ENCODE measurements at places on chromosomes 2 and 18.
A peak's percentile ranks its signal among the peaks of the same experiment; 100 is the strongest.

DNA sequence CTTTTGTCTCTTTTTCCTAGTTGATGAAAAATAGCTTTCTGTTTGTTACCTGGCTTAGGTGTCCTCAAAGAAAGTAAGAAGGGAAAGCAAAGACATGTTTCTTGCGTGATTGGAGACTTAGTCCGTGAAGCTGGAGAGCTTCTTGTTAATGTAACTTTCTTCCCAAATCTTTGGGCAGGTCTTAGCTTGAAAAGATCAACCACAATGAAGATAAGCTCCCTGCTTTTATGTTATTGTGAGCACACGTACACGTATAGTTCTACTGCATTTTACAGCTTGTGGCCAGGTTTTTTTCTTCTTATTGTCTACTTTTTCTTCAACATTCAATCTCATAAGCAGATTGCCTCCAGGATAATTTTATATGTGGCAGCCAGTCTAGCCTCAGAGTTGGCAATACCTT, 99.8 kb downstream of the DIS3L2 start:
- H3K27me3 ChIP-seq, result no peaks in the 10 kb centered on the region
- no peak overlapping the region for H3K4me3 ChIP-seq
- no peak overlapping the region for H3K27ac ChIP-seq
- no peak for DNase-seq
- peaks cover 15% of the 10 kb centered on the region for H3K36me3 ChIP-seq
- peaks cover 2% of the 10 kb centered on the region for H3K4me1 ChIP-seq

DNA sequence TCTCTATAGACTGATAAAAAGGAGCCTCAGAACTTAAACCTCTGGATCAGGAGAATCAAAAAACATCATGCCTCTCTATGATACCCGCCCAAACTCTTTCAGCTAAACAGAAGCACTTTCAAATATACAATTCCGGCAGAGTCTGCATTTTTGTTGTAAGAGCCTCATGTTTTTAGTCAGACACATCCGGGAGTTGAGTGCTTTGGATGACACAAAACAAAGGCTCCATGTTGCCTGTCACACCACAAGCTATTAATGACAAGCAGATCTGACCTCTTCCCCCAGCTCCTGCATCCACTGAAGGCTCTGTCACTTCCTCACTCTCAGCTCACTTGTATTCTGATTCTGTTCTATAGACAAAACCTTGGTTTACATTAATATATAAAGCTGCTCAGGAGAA, 33.2 kb downstream of the SLC38A11 start:
- H3K27me3 ChIP-seq, result no peaks in the 10 kb centered on the region
- no peak overlapping the region for H3K4me3 ChIP-seq

DNA sequence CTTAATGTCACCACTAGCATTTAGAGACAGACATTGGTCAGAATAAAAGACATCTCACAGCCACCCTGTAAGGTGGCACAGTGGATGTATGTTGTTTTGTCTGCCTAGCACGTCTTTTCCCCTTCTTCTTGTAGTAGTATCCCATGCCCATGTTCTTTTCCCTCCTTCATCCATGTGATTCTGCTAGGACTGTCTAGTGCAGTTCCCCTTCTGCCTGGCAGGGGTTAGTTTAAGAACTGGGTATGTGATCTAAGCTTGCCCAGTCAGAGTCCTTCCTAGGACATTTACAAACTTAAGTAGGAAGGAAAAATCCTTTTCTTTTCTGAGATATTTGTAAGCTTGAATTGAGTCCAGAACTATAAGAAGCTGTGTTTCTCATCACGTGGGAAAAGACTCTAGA, 172.3 kb downstream of the BABAM2 start:
- no peak overlapping the region for H3K27ac ChIP-seq
- DNase-seq, result no peak
- H3K4me1 ChIP-seq, result peaks cover 4% of the 10 kb centered on the region
- no peaks in the 10 kb centered on the region for H3K27me3 ChIP-seq

- H3K27me3 ChIP-seq, result no peaks in the 10 kb centered on the region
- peak overlapping the region; percentile 79 for H3K27ac ChIP-seq
- H3K4me3 ChIP-seq, result no peak overlapping the region
- peaks cover 50% of the 10 kb centered on the region for H3K4me1 ChIP-seq
Observed at GRCh38 chr2:113232123-113232522, 46.6 kb downstream of the PAX8 start.

DNA sequence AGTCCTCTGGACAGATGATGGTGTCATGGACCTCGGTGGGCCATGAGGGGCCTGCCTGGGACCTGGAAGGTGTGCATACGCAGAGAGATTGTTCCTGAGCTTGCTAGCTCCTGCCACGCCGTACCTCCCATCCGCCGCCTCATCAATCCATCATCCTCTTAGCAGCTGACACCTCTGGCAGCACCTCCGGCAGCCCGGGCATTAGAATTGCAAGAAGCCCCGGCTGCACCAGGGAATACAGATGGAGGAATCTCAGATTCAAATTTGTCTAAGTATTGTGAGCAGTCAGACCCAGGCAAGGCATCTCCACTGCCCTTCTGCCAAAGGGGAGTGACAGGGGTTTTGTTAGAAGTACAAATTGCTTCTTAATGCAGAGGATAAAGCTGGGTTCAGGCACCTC, 4.5 kb downstream of the C1QL2 start:
- no peak for DNase-seq
- peaks cover 92% of the 10 kb centered on the region for H3K27me3 ChIP-seq

- H3K36me3 ChIP-seq, result no peaks in the 10 kb centered on the region
- DNase-seq, result no peak
- H3K27me3 ChIP-seq, result no peaks in the 10 kb centered on the region
- no peak overlapping the region for H3K27ac ChIP-seq
- no peaks in the 10 kb centered on the region for H3K4me1 ChIP-seq
- no peak overlapping the region for H3K4me3 ChIP-seq
Observed at GRCh38 chr2:22950431-22950830, 434.5 kb upstream of the KLHL29 start.

DNA sequence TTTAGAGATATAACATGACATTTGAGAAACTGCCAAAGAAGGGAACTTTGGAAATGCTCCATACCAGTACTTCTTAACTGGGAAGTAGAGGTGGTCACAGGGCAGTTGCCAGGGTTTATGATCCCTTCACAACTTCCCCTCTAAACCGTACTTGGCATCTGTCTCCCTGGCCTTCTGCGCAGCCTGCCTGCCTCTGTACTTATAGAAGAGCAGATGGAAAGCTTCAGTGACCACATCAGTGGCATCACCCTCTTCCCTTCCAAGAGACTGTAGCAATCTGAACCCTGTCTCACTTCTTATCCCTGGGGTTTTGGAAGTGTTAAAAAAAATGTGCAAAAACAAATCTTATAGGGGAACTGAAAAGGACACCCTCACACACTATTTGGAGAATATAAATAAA, 64.1 kb downstream of the EIF2AK3 start:
- H3K27me3 ChIP-seq, result no peaks in the 10 kb centered on the region
- no peak overlapping the region for H3K4me3 ChIP-seq
- H3K36me3 ChIP-seq, result peaks cover 10% of the 10 kb centered on the region
- peak overlapping the region; percentile 73 for H3K27ac ChIP-seq
- peaks cover 17% of the 10 kb centered on the region for H3K4me1 ChIP-seq

GRCh38 chr2:12742891-12743290, 26.2 kb downstream of the TRIB2 start:
- H3K4me3 ChIP-seq, result no peak overlapping the region
- DNase-seq, result no peak
- H3K27ac ChIP-seq, result no peak overlapping the region
- peaks cover 16% of the 10 kb centered on the region for H3K4me1 ChIP-seq
- H3K27me3 ChIP-seq, result no peaks in the 10 kb centered on the region

GRCh38 chr2:15937105-15937881, 3.1 kb upstream of the MYCN start:
- no peak for DNase-seq
- H3K4me1 ChIP-seq, result peaks cover 20% of the 10 kb centered on the region
- no peak overlapping the region for H3K27ac ChIP-seq
- H3K36me3 ChIP-seq, result no peaks in the 10 kb centered on the region

DNA sequence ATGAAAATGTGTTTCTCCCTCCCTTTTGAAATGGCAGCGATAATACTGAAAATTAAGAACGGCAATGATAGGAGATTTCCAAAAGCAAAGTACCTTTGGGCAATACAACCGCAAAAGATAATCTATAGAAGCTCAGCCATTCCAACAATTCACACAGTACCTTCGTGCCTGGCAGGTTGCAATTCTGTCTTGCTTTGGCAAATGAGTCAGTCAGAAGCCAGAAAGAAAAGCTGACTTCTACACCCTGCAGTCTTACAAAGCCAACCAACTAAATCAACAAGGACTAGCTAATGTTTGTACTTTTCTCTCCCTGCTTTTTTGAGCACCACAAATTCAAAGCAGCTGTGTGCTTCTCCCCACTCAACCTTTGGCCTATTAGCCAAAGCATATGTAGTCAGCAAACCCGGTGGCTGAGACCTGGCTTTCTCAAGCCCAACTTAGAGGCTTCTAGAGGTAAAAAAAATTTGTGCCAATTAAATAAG, 25.7 kb upstream of the ID2 start:
- no peaks in the 10 kb centered on the region for H3K36me3 ChIP-seq
- no peak for DNase-seq
- no peaks in the 10 kb centered on the region for H3K27me3 ChIP-seq
- no peak overlapping the region for H3K4me3 ChIP-seq
- no peak overlapping the region for H3K27ac ChIP-seq
- peaks cover 9% of the 10 kb centered on the region for H3K4me1 ChIP-seq

DNA sequence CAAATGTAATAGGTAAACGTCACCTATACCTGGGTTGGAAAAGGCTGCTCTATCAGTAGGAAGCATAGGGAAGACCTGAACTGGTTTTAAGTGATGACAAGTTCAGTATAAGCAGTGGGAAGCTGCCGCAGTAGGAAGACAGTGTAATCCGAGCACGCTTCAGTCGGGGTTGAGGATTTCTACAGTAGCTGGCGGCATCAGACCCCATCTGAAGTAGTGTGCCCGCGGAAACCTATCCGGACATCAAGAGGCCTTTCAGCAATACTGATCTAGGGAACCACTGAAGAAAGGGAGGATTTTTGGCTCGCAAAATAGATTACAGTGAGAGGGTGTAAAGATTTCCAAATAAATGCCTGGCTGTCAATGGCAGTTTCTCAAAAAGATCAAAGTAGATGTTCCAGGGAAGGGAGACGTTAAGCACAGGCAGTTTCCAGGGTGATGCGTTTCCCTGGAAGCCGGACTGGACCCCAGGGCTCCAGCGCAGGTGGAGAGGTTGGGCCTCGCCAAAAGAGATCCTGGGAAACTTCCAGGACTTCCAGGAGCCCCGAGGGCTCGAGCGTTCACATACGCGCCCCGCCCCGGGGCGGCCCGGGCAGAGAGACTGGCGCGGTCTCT, 5.3 kb downstream of the LOXL3 start:
- H3K27ac ChIP-seq, result peak overlapping the region; percentile 77
- H3K36me3 ChIP-seq, result no peaks in the 10 kb centered on the region
- H3K4me1 ChIP-seq, result peaks cover 24% of the 10 kb centered on the region
- H3K4me3 ChIP-seq, result peak overlapping the region; percentile 76
- no peak for DNase-seq

DNA sequence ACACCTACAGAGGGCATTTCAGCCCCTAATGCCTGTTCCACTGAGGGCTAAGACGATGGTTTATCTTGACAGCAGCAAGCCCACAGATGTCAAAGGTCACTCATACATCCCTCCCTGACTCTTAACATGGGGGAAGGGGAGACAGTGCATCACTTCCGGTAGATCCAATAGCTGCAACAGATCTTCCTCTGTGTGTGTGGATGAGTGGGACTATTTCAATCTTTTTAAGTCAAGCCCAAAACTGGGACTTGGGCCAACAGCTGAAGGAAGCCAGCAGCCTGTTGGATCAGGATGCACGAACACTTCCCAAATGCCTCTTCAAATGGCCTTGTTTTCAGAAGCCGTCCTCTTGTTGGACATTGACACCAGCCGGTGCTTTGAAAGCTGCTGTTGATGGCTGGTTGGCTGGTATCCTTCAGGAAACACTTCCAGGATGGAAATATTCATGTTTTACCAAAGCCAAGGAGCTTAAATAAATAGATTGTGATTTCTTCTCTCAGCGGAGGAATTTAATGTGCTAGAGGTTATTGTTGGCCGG, 59.2 kb downstream of the IL1R2 start:
- peaks cover 2% of the 10 kb centered on the region for H3K27me3 ChIP-seq
- peak overlapping the region; percentile 69 for H3K27ac ChIP-seq
- H3K4me3 ChIP-seq, result no peak overlapping the region

- DNase-seq, result no peak
- H3K36me3 ChIP-seq, result no peaks in the 10 kb centered on the region
- H3K4me1 ChIP-seq, result peaks cover 6% of the 10 kb centered on the region
- H3K27ac ChIP-seq, result no peak overlapping the region
- no peak overlapping the region for H3K4me3 ChIP-seq
Observed at GRCh38 chr2:64166637-64167420, 22.6 kb upstream of the PELI1 start.

DNA sequence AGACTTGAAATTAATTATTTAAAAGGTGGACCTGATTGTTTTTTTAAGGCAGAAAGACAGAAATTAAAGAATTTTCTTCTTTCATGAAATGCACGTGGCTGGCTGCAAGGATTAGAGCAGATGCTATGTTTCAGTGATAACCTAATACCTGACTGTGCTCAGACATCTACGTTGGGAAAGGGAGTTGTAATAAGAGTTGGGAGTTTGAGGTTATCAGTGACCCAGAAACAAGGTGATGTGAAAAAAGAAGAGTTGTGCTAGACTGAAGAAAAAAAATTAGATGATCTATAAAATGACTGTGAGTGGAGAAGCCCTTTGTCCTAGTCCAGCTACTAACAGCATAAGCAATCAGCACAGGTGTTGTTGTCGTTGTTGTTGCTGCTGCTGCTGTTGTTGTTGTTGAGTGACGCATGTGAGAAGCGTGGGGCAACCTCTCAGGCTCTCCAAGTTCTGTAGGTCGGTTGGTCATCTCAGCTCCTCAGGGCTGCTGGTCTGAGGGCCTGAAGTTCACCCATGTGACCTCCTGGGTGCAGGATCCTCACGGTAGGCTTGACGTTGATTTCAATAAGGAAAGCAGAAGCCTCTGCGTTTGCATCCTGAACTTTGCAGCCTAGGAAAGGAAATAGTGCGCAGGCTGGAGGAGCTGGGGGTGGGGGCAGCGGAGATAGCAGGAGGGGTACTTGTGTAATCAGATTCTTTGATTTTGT, 7.6 kb downstream of the POU3F3 start:
- H3K4me1 ChIP-seq, result peaks cover 4% of the 10 kb centered on the region
- H3K4me3 ChIP-seq, result peak overlapping the region; percentile 59
- H3K27ac ChIP-seq, result no peak overlapping the region
- DNase-seq, result no peak
- no peaks in the 10 kb centered on the region for H3K36me3 ChIP-seq

DNA sequence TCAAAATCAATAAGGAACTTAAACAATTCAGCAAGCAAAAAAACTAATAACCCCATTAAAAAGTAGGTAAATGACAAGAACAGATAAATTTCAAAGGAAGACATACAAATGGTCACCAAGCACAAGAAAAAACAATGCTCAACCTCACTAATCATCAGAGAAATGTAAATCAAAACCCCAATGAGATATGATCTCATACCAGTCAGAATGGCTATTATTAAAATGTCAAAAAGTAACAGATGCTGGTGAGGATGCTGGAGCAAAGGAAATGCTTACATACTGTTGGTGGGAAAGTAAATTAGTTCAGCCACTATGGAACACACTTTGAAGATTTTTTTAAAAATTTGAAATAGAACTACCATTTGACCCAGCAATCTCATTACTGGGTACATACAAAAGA, 538.0 kb downstream of the TMX3 start:
- DNase-seq, result no peak
- H3K27me3 ChIP-seq, result no peaks in the 10 kb centered on the region
- no peak overlapping the region for H3K4me3 ChIP-seq

Data from mesothelial cell of epicardium (in vitro differentiated cells).